ENCODE measurements at places on chromosomes 4 and X.

- DNase-seq = no peak
These were observed 35.8 kb downstream of the AMELX start for GRCh38 chrX:11329021-11329420.

DNA sequence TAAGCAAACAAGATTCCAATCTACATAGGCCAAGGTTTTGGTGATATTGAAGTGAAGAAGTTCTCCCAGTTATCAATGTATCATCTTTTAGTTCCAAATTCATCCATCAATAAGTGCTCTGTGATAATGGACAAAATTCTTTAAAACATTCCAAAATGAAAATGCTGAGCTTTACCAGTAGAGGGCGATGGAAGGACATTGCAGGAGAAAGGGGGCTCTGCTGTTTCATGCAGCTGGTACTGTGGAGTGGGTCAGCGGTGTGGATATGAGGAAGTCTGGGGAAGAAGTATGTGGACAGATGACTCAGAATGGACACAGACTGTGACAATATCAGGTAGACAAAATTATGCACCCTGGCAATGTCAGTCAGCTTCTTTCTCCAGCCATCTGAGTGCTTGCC lies 46.6 kb upstream of the HS6ST2 start:
- no peak for DNase-seq

DNA sequence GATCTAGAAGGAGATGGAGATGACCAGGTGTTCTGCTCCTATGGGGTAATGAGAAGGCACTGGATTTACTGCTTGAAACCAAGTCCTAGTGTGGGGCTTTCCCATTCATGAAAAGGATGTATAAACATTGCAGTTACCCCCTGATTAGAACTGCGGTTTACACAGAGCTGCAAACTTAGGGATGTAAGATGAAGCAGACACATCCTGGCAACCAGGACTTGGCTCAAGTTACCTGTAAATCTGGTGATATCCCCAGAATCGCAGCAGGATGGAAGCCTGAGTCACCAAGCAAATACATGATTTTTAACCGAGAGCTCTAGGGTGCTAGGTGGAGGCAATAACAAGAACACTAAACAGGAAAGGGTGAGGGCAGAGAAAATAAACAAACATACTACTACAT lies 178.6 kb upstream of the MAMLD1 start:
- no peak for DNase-seq

DNA sequence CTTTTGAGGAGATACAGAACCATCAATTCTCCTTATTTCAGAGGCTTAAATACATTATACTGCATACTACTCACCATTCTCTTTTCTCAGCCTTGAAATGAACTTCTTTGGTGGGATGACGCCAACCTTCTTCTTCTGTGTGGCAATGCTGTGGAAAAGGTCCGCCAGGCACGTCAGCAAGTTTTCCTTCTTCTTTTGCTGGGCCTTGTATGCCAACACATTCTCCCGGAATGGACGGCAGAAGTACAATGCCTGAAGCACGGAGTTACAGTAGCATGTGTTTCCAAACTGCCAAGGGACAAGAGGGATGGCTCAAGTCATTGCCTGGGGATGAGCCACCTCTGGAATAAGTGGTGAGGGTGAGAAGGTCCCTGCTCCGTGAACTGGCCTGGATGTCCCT lies 31.2 kb downstream of the USP46 start:
- DNase-seq = no peak

DNA sequence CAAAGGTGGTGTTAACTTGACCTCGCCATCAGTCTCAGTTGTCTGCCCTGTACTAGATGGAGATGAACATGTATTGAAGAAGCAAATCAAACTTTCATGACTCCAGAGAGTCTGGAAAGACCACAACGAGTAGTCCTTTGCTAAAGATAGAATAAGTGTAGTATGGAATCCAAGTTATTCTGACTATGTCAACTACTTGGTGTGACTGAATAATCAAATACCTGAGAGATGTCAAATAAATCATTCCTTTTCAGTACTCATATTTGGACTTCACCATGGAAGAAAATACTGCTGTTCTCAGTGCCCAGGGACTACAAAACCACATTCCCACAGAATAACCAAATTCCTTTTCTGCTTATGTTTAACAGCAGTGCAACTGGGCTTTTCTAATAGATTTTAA lies 161.2 kb upstream of the SPRY1 start:
- DNase-seq = no peak

GRCh38 chr4:2412534-2412884 lies 5.9 kb downstream of the ZFYVE28 start:
- no peak for DNase-seq

Data from naive thymus-derived CD4-positive, alpha-beta T cell (primary cell).